ENCODE measurements at places on chromosomes 2 and 18. TPM values are rescaled to one million over a fixed set of nuclear protein-coding genes. Genes with fewer than 3 reads are reported as not detected.
A peak's percentile ranks its signal among the peaks of the same experiment; 100 is the strongest.

GRCh38 chr2:233867993-233868532, at the start of gene MSL3B:
Gene MSL3B (minus strand): TSS chr2:233868386.
- no peaks in the 10 kb centered on the region for H3K27me3 ChIP-seq
- no peak for DNase-seq
- no peaks in the 10 kb centered on the region for H3K4me1 ChIP-seq
- no peaks in the 10 kb centered on the region for H3K36me3 ChIP-seq
- H3K27ac ChIP-seq: peak within 1 kb of the TSS; percentile 34

GRCh38 chr2:36611316-36611990, 13.5 kb upstream of the FEZ2 start:
- no peaks in the 10 kb centered on the region for H3K36me3 ChIP-seq
- DNase-seq: peak; percentile 77
- H3K27me3 ChIP-seq: no peaks in the 10 kb centered on the region
- no peaks in the 10 kb centered on the region for H3K4me1 ChIP-seq

RUFY4 gene
- not detected for total RNA-seq

GRCh38 chr2:72827966-72828646, 2.3 kb upstream of the EXOC6B start:
- DNase-seq: no peak
- no peaks in the 10 kb centered on the region for H3K27me3 ChIP-seq
- no peaks in the 10 kb centered on the region for H3K36me3 ChIP-seq
- H3K4me3 ChIP-seq: no peak overlapping the region
- no peak overlapping the region for H3K27ac ChIP-seq

CFC1 gene
- not detected for total RNA-seq

DNA sequence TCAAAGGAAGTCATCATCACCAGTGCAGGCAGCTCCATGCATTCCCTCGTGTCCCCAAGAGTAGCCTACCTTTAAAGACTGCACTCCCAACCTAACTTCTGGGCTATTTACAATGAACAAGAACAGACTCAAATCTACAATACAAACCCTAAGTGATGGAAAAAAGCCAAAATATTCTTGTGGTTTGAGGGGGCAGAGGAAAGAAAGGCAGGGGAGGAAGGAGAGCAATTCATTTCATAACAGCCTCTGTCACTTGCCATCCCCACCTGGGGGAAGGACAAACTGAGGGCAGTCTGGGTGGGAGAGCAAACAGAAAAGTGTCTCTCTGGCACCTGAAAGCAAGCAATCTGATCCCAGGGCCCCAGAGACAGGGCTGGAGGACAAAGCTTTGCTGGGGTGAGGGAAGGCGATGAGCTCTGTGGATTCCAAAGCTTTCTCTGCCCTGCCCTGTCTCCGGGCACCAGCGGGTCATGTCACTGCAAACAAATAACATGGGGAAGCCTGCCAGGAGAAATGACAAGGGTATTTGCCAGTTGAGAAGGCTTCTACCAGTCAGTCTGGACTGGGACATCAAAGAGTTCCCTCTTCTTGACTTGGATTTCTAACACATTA, 528.0 kb upstream of the TNP1 start:
- no peaks in the 10 kb centered on the region for H3K27me3 ChIP-seq
- peaks cover 15% of the 10 kb centered on the region for H3K4me1 ChIP-seq
- no peak for DNase-seq
- no peak overlapping the region for H3K27ac ChIP-seq

DNA sequence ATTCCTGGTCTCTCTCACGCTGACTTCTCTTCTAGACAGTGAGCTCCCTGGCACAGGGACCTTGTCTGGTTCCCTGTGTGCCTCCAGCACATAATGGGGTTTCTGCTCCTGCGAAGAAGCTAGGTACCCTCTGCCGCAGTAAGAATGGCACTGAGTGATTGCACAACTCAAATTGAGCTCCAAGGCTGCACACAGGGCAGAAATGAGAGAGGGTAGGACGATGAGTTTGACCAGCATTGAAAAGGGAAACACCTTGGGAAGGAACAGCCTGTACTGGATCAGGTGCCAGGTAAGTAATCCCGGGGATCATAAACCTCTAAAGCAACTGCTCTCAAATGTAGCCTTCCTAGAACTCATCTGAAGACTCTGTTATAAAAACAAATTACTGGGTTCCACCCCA, 21.0 kb upstream of the MSGN1 start:
- no peak overlapping the region for H3K27ac ChIP-seq
- H3K36me3 ChIP-seq: no peaks in the 10 kb centered on the region
- H3K4me1 ChIP-seq: no peaks in the 10 kb centered on the region

BBS5 gene
- 8.4 TPM for total RNA-seq

GRCh38 chr2:97758131-97758705, 44.8 kb downstream of the ZAP70 start:
- peaks cover 75% of the 10 kb centered on the region for H3K36me3 ChIP-seq
- H3K4me3 ChIP-seq: no peak overlapping the region
- H3K4me1 ChIP-seq: peaks cover 16% of the 10 kb centered on the region
- H3K27me3 ChIP-seq: no peaks in the 10 kb centered on the region
- no peak overlapping the region for H3K27ac ChIP-seq

- DNase-seq: no peak
- peaks cover 79% of the 10 kb centered on the region for H3K4me1 ChIP-seq
- peak overlapping the region; percentile 73 for H3K27ac ChIP-seq
- no peak overlapping the region for H3K4me3 ChIP-seq
- no peaks in the 10 kb centered on the region for H3K36me3 ChIP-seq
Observed at GRCh38 chr2:45814951-45815621, 163.6 kb downstream of the PRKCE start.

- H3K36me3 ChIP-seq: no peaks in the 10 kb centered on the region
- H3K4me1 ChIP-seq: no peaks in the 10 kb centered on the region
- no peak overlapping the region for H3K4me3 ChIP-seq
- no peaks in the 10 kb centered on the region for H3K27me3 ChIP-seq
- H3K27ac ChIP-seq: no peak overlapping the region
- DNase-seq: no peak
Observed at GRCh38 chr2:185145316-185146121, 547.2 kb downstream of the ZNF804A start.

GRCh38 chr2:235047171-235048160, 95.6 kb downstream of the SH3BP4 start:
- H3K36me3 ChIP-seq: peaks cover 30% of the 10 kb centered on the region
- peaks cover 28% of the 10 kb centered on the region for H3K4me1 ChIP-seq

UNC80 gene
- under 0.01 TPM for total RNA-seq

DNA sequence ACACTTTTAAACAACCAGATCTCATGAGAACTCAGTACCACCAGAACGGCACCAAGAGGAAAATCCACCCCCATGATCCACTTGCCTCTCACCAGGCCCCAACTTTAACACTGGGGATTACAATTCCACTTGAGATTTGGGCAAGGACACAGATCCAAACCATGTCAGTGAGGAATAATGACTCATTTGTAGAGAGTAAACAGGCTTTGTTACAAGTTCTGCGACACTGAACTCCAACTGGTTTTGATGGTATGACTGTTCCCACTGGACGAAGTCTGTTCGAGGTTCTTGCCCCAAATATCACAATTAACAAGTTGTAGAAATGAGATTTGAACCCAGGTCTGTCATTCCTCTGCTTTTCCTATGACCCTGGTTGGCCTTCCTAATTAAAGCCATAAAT, 718.1 kb upstream of the ID2 start:
- H3K27me3 ChIP-seq: no peaks in the 10 kb centered on the region
- no peaks in the 10 kb centered on the region for H3K4me1 ChIP-seq
- no peak overlapping the region for H3K27ac ChIP-seq
- H3K4me3 ChIP-seq: no peak overlapping the region
- no peak for DNase-seq

CPS1 gene
- total RNA-seq: 2.4 TPM

DNA sequence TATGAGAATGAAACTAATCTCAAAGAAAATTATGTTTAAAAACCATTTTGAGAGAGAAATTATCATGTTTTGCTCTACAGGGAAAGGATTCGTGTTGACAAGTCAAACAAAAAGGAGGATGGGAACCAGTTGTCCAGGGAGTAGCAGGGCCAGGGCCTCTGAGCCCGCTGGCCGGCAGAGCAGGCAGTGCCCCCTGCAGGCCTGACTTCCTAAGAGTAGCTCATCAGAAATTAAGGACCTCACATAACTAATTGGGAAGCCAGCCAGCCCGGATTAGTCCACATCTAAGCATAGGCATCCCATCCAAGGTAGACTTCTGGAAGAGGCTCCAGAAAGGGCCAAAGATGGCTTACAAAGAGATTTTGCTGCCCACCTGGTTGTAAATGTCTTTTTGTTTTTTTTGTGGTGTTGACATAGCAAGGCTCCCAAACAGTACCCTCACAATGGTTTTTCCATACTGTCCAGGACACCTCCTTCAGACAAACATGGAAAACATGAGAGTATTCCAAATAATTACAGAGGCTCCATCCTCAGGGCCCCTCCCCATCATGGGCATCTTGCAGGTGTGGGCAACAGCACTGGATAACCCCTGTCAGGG, 241.2 kb upstream of the TANK start:
- no peaks in the 10 kb centered on the region for H3K27me3 ChIP-seq
- DNase-seq: no peak
- H3K36me3 ChIP-seq: no peaks in the 10 kb centered on the region

- H3K27ac ChIP-seq: no peak overlapping the region
- no peaks in the 10 kb centered on the region for H3K27me3 ChIP-seq
- no peak overlapping the region for H3K4me3 ChIP-seq
- H3K4me1 ChIP-seq: peaks cover 6% of the 10 kb centered on the region
Observed at GRCh38 chr2:33425586-33426031, 50.8 kb upstream of the RASGRP3 start.

DNA sequence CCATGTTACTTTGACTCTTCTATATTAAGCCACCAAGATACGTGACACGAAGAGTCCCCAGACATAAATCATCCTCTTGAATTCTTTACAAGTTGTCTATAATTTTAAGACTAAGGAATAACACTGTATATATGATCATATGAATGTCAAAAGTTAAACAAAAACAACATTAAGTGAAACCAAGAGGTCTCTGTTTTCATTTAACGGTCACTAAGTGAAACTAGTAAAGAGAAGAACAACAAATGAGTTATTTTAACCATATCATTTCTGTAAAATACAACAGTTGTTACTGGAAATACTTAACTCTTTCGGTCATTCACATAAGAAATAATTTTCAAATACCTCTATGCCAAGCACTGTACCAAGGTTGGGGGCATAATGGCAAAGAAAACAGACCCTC, 45.7 kb upstream of the STK17B start:
- H3K36me3 ChIP-seq: peaks cover 95% of the 10 kb centered on the region
- no peak for DNase-seq
- no peaks in the 10 kb centered on the region for H3K27me3 ChIP-seq
- no peaks in the 10 kb centered on the region for H3K4me1 ChIP-seq

DNA sequence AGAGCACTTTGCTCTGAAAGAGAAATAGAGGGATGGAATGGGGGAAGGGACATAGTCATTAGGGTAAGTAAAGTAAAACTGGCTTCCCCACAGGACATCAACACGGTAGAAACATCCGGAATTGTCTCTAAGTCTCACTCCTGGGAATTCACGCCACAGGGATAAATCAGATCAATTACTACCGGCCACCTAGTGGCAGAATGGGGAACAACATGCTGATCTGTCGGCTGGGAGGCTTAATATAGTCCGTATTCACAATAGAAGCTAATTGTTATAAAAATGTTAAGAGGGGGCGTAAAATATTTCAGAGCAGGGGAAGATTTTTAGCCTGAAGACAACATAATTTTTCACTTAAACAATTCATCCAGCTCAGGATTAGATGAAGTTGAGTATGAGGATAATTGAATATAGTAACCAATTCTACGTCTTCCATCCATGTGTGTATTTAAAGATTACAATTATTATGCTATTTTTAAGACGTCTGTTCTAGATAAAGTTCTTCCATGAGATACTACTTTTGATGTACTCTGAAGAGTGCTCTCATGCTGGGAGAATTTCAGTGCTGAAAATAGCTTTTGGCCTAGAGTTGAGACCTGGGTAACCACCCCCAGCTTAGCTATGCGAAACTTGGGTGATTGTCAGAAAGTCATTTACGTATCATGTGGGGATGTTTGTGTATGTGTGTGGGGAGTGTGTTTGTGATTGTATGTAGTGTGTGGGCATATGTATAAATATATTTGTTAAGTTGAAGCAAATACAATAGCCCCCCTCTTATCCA, 65.7 kb downstream of the LRRTM1 start:
- DNase-seq: no peak
- H3K27ac ChIP-seq: no peak overlapping the region
- no peak overlapping the region for H3K4me3 ChIP-seq
- no peaks in the 10 kb centered on the region for H3K36me3 ChIP-seq
- H3K27me3 ChIP-seq: no peaks in the 10 kb centered on the region

DNA sequence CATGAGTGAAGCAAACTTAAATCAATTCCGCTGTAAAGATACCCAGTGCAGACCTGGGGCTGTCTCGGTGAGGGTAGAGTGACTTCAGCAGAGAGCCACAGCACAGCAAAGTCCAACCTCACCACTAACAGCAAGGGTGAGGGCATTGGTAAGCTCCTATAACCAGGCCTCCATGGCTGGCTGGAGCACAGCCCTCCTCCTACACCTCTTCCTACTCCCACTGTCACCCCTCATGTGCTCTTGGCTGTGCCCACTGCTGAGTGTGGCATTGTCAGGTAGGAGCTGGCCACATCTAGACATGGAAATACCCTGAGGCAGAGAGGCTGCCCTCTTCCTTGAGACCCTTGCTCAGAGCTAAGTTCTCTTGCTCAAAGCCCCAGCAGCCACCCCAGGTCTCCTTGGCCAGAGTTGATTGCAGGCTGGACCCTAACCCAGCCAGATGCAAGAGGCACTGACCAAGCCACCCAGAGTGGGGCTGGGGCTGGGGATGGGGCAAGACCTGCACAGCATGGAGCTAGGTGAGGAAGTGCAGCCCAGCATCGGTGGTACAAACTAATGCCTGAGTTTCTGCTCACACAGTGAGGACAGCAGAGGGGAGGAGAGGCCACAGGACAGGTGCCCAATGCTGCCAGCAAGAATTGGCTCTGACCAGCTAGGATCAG, 77.6 kb upstream of the RAB6C start:
- H3K4me1 ChIP-seq: no peaks in the 10 kb centered on the region
- no peaks in the 10 kb centered on the region for H3K27me3 ChIP-seq
- no peaks in the 10 kb centered on the region for H3K36me3 ChIP-seq
- H3K27ac ChIP-seq: no peak overlapping the region
- peak; percentile 90 for DNase-seq

UGT1A5 gene
- total RNA-seq: not detected

GRCh38 chr2:181178823-181179412, 198.5 kb downstream of the UBE2E3 start:
- H3K27me3 ChIP-seq: no peaks in the 10 kb centered on the region
- H3K4me1 ChIP-seq: no peaks in the 10 kb centered on the region
- no peak overlapping the region for H3K4me3 ChIP-seq
- DNase-seq: no peak
- H3K27ac ChIP-seq: no peak overlapping the region
- no peaks in the 10 kb centered on the region for H3K36me3 ChIP-seq

Measured in esophagus muscularis mucosa (tissue), 4 donors.